ENCODE measurements at places on chromosomes 2 and 18. TPM values are rescaled to one million over a fixed set of nuclear protein-coding genes. Genes with fewer than 3 reads are reported as not detected.

- DNase-seq: no peak
These were observed 759.0 kb downstream of the SOCS6 start for GRCh38 chr18:71047882-71048281.

- no peak for DNase-seq
These were observed 1348.7 kb upstream of the NXPH2 start for GRCh38 chr2:140128909-140129308.

- DNase-seq: no peak
These were observed 406.9 kb downstream of the DCDC2C start for GRCh38 chr2:4110273-4110672.

Gene TXNDC2
- 0.19 TPM for polyA plus RNA-seq

DNA sequence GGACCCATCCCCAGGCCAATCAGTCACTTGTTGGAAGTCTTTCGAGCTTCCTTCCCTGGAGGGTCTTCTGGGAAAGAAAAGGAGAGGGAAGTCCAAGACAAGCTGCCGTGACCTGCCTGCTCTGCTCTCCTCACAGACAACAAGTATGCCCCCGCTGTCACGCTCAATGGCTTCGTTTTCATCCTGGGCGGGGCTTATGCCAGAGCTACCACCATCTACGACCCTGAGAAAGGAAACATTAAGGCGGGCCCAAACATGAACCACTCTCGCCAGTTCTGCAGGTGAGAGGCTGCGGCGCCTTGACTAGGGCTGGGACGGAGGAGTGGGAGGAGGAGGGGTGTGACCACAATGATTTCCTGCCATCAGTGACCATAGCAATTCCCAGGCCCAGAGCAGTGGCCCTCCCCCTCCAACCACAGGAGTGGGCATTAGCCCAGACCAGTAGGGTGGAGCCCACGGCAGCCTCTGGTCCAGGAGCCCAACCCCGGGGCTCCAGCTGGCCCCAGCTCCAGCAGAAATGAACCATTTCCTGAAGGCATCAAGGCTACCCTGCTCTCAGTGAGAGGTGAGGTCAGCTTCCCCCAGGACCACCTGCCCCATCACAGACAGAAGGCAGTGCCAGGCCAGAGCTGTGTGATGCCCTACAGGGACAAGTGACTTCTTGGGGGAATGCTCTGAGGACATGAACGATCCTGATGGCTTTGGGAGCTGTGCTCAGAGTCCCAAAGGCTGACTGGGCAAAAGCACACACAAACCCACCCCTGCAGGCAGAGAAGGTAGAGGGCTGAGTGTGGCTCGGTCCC, 223.1 kb downstream of the ATAD2B start:
- no peak for DNase-seq

DNA sequence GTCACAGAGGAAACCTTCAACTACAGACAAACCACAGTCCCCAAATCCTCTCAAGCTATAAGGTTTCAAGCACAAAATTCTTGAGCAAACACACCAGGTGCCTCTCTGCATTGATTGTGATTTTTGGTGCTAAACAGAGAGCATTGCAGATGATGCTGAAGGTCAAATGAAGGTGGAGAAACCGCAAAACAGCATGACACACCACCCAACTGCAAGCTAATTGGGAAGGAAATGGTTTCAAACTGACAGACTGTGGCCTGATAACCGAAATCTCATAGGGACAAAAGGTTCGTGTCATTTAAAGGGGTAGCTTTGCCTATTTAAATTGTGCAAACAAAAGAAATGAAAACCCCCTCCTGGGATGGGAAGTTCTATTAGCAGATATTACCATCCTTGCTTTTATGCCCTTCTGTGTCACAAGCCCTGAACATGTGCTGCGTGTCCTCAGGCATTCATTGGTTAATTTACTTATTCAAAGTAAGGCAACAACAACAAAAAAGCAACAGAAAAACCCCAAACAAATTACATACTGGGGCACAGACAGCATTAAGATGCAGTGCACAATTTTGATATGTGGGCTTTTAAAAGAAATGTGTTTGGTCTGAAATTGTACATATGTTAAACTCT, 154.9 kb downstream of the AQP4 start:
- no peak for DNase-seq

DNA sequence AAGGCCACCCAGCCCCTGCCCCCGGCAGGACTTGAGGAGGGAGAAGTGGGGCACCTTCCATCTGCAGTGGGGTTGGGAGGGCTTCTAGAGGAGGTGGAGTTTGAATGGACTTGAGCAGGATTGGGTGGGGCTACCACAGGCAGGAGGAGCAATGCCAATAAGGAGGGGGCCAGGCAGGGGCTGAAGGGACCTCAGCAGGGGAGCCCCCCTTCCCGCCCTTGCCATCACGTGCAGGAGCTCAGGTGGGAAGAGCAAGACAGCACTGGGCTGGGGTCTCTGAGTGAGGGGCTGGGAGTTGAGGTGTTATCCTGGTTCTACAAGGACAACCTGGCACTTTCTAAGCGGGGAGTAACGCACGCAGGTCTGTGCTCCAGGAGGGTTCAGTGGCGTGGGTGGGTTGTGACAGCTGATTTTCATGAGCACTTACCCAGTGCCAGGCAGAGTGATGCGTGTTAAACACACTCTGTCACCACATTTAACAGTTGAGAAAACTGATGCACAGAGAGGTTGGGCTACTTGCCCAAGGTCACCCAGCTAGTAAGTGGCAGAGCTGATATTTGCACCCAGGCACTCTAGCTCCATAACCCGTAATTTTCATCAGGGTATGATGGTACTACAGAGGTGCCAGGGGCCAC, 4.8 kb downstream of the CHRND start:
- no peak for DNase-seq
